ENCODE measurements at places on chromosomes 1 and 21.

GRCh38 chr1:177897281-177897997, 72.4 kb downstream of the SEC16B start:
- no peak for DNase-seq

- no peak for DNase-seq
Observed at GRCh38 chr1:53244141-53244540, 5.8 kb upstream of the MAGOH start.

DNA sequence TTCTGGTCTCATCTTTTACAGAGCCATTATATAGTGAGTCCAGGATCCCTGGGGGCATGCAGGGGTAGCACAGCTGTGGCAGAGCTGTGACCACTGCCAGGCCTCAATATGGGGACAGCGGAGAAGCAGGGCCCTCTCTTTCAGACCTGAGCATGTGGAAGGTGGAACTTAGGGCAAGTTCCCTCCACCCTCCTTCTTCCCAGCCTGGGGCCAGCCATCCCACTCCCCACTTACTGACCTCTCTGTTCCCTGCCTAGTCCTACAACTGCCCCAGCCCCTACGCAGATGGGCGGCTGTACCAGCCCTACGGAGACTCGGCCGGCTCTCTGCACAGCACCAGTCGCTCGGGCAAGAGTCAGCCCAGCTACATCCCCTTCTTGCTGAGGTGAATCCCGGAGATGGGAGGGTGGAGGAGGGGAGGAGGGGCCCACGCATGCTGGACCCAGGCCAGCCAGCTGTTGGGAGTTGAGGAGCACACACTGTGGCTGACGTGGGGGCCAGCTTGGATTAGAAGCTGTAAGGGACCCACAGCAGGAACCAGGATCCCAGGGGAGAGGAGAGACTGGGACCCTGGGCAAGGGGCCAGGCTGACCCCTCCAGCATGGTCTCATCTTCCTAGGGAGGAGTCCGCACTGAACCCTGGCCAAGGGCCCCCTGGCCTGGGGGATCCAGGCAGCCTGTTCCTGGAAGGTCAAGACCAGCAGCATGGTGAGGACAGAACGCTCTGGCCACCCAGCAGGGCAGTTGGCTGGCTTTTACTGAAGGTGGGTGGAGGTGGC, 10.7 kb downstream of the PSRC1 start:
- no peak for DNase-seq

GRCh38 chr1:76210160-76210559, 135.6 kb downstream of the ST6GALNAC3 start:
- no peak for DNase-seq

GRCh38 chr1:43389326-43390313, at the start of the genes MED8 and SZT2:
TSS of gene MED8 (minus strand) at chr1:43389800. CDS start at chr1:43389764, 36 bp downstream.
TSS of gene SZT2 (plus strand) at chr1:43389899. CDS start at chr1:43389969, 70 bp downstream.
- peak; percentile 97 for DNase-seq

- DNase-seq: no peak
Observed at GRCh38 chr1:6466023-6466422, at the start of gene TNFRSF25. TSS of gene TNFRSF25 (minus strand) at chr1:6466173. CDS start at chr1:6466107, 66 bp downstream.

- DNase-seq: peak; percentile 48
Observed at GRCh38 chr1:234851450-234852438, 241.8 kb upstream of the IRF2BP2 start.

GRCh38 chr1:29338908-29339575, 102.7 kb downstream of the PTPRU start:
- DNase-seq: no peak

- DNase-seq: no peak
Observed at GRCh38 chr1:109113590-109114341, at the start of gene ELAPOR1. TSS of gene ELAPOR1 (plus strand) at chr1:109114115. CDS start at chr1:109114184, 69 bp downstream.

DNA sequence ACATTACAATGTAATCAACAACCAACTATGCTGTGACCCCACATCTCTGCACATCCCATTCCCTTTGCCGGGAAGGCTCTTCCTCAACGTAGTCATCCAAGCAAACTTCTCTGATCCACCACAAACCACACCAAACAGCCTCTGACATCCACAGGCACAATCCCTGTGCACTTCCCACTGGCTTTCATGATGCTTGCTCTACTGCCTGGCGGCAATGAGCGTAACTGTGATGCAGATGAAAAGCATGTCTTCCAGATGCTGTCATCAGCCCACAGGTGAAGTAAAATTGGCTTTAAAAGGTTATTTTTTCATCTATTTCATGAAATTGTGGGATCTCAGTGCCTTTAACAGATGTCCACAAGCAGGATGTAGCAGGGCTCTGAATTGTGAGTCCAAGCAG, 635.2 kb downstream of the SMYD3 start:
- peak; percentile 57 for DNase-seq

- no peak for DNase-seq
Observed at GRCh38 chr1:32613472-32613871, 36.9 kb downstream of the ZBTB8OS start.

- DNase-seq: no peak
Observed at GRCh38 chr1:2949966-2950925, 71.0 kb upstream of the ACTRT2 start.

- DNase-seq: no peak
Observed at GRCh38 chr21:31326522-31327242, 17.4 kb downstream of the TIAM1 start.

DNA sequence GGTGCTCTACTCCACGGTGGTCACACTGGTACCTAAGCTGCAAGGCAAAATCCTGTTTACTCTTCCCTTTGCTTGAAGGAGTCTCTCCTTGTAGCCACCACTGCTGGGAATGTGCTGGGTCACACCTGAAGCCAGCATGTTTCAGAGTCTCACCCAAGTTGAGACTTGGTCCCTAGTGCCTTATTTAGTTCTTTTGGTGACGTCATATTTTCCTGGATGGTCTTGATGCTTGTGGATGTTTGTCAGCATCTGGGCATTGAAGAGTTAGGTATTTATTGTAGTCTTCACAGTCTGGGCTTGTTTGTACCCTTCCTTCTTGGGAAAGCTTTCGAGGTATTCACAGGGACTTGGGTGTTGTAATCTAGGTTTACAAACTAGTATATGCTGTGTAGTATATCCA, 5.6 kb upstream of the MTARC2 start:
- DNase-seq: no peak

GRCh38 chr1:224589006-224589405, 27.1 kb upstream of the CNIH3 start:
- peak; percentile 40 for DNase-seq

GRCh38 chr1:70382682-70383081, 28.2 kb upstream of the ANKRD13C start:
- no peak for DNase-seq

GRCh38 chr1:9037476-9038337, 11.5 kb upstream of the SLC2A7 start:
- no peak for DNase-seq

DNA sequence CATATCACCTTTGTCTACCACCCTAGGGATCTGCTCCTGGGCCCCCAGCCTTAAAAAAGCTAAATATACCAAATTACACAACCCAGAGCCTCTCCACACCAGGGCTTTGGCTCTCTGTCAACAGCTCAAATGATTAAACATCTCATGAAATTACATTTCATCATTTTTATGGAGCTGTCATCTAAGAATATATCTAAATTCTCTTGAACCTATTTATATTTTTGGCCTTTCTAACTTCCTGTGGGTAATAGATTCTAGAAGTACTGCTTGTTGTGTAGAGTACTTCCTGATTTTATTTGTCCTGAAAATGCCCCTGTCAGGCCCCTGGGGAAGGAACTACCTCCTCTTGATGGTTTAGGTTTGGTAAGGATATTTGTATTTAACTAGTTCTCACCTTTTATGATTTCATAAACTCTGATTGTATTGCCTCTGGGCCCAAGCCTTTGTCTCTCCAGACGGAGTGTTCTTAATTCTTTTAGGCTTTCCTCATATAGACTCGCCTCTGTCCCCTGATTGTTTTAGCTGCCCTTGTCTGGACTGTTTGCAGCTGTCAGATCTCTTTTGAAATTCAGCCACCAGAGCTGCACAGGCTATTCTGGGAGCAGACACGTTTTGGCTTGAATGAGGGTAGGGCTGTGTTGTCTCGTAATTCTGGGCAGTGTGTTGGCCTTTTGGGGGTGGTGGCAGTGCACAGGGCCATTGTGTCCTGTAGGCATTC, 16.6 kb downstream of the MYOG start:
- DNase-seq: no peak

DNA sequence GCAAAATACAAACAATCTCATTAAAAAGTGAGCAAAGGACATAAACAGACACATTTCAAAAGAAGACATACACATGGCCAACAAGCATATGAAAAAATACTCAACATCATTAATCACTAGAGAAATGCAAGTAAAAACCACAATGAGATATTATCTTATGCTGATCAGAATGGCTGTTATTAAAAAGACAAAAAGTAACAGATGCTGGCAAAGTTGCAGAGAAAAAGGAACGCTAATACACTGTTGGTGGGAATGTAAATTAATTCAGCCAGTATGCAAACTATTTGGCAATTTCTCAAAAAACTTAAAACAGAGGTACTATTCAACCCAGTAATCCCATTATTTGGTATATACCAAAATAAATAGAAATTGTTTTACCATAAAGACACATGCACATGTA, 32.2 kb upstream of the TNFSF18 start:
- DNase-seq: no peak

GRCh38 chr1:90715309-90715708, 1.8 kb downstream of the BARHL2 start:
- DNase-seq: no peak

GRCh38 chr1:160731990-160732389, 7.1 kb upstream of the SLAMF7 start:
- DNase-seq: no peak

GRCh38 chr1:99614728-99615127, 31.2 kb upstream of the PALMD start:
- DNase-seq: no peak

DNA sequence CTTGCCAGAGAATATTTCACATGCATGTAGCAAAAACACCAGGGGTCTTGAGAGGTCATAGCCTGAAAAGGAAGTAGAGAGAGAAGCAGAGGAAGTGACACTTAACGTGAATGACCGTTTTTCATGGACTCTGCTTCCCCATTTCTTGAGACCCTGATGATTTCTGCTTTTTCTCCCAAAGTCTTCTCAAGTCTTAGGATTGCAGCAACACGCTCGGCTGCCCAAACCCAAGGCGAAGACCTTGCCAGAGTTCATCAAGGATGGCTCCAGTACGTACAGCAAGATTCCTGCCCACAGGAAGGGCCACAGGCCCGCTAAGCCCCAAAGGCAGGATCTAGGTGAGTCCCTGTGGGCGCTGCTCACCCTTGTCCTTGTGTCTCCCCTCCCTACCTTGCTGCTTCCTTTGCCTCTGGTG, 12.8 kb downstream of the THEMIS2 start:
- no peak for DNase-seq

Measured in hepatic stellate cell (primary cell).